ENCODE measurements at places on chromosomes 3 and 15.
A peak's percentile ranks its signal among the peaks of the same experiment; 100 is the strongest.

- no peak for DNase-seq
Measured at GRCh38 chr15:80060356-80061006, 1.0 kb downstream of the ZFAND6 start.

- DNase-seq: peak; percentile 12
Measured at GRCh38 chr3:139830817-139831216, 104.2 kb upstream of the CLSTN2 start.

GRCh38 chr15:67813104-67813634 lies 12.1 kb upstream of the SKOR1 start:
- no peak for DNase-seq

DNA sequence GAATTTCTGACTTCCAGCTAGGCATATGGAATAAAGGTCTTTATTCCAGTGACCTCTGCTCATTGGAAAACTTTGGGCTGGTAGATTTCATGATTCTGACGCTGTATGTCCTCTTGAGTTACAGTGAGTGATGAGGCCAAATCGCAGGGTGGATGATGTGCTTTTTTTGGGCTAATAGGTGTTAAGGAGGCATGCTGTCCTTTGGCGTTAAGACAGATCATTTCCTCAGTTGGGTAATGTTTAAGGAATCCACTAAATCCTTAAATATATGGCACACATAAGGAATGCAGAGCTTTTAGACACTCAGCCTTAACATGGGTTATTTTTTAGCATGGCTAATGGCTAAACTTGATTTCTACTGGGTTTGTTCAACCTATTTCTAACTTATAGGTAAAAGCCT lies 87.9 kb downstream of the LPP start:
- DNase-seq: peak; percentile 24

DNA sequence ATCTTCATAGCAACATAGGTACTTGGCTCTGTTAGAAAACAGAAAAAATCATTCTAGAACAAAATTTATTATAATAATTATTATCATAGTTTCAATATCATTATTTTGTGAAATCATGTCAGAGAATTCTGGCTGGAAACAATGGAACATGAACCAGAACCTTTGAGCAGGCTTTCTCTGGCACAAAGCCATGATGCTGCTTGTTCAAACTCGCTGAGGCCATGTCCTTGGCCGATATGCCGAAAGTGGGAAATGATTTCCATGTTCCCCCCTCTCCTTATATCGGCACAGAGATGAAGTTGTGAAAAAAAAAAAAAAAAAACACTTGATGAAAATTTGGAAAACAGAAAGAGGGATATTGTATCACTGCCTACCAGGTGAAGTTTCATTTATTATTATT lies 49.0 kb upstream of the MRPL3 start:
- DNase-seq: no peak

- no peak for DNase-seq
Measured at GRCh38 chr3:127264292-127264691, 23.6 kb downstream of the PRR20G start.

DNA sequence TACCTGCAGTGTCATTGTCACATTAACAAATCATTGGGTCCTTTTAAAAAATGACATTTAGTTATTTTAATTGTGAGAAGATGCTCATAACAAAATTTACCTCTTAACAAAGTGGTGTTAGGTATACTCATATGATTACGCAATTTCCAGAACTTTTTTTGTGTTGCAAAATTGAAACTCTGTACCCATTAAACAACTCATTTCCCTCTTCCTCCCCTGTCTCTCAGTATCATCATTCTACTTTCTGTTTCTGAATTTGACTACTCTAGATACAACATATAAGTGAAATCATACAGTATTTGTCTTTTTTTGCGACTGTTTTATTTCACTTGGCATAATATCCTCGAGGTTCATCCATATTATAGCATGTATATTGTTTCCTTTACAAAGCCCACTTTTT lies 58.7 kb upstream of the CHST2 start:
- no peak for DNase-seq

GRCh38 chr15:58595516-58596263 lies 153.8 kb downstream of the ADAM10 start:
- no peak for DNase-seq

Measured in cerebellum (tissue), 4 donors.